Upper lobe of left lung (tissue), 6 donors: ENCODE measurements at places on chromosomes 3 and 15.

DNA sequence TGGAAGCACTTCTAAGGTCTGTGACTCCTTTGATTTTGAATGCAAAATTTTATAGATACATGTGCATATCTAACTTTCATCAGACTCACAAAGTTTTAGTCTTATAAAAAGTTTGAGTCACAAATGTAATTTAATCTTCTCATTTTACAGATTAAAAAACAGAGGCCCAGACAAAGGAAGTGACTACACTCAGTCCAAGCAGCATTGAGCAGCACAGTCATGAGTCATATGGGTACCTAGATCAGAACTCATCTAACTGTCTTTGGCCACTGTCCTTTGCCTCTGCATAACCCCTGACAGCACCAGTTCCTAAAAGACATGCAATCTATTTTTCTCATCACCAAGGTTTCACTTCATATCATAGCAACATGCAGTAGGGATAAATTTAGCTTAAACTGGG, 210.7 kb upstream of the KCNH8 start:
- no peaks in the 10 kb centered on the region for H3K36me3 ChIP-seq
- no peak overlapping the region for H3K4me3 ChIP-seq
- H3K27me3 ChIP-seq: no peaks in the 10 kb centered on the region
- H3K27ac ChIP-seq: no peak overlapping the region
- no peak for DNase-seq
- H3K4me1 ChIP-seq: no peaks in the 10 kb centered on the region

DNA sequence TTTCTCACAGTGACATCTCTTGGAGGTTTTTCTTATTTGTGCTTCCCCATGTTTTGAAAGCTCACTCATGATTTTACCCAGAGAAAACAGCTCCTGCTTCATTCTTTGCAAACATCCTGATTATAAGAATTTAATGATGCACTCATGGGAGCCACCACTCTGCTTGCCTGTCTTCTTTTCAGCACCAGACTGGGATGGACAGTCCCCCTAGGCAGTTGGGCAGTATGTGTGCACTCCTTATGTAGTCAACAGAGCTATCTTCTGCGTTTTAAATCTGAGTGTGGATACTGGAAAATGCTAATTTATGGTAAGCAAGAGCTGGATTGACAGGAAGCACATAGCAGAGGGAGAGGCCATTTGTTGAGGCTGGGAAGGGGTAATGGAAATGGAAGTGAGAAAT, 276.1 kb downstream of the AGBL1 start:
- no peak overlapping the region for H3K4me3 ChIP-seq
- DNase-seq: no peak

GRCh38 chr3:27943106-27943505, 221.0 kb upstream of the EOMES start:
- H3K27ac ChIP-seq: no peak overlapping the region
- no peak overlapping the region for H3K4me3 ChIP-seq
- no peaks in the 10 kb centered on the region for H3K4me1 ChIP-seq
- H3K27me3 ChIP-seq: no peaks in the 10 kb centered on the region
- DNase-seq: no peak

- H3K4me1 ChIP-seq: no peaks in the 10 kb centered on the region
- no peak overlapping the region for H3K27ac ChIP-seq
- H3K27me3 ChIP-seq: no peaks in the 10 kb centered on the region
- H3K4me3 ChIP-seq: no peak overlapping the region
These were observed 71.4 kb downstream of the GHSR start for GRCh38 chr3:172376881-172377280.

GRCh38 chr3:141709126-141709770, 28.9 kb upstream of the RNF7 start:
- no peak overlapping the region for H3K4me3 ChIP-seq
- H3K36me3 ChIP-seq: no peaks in the 10 kb centered on the region
- no peaks in the 10 kb centered on the region for H3K4me1 ChIP-seq
- no peaks in the 10 kb centered on the region for H3K27me3 ChIP-seq

- peaks cover 78% of the 10 kb centered on the region for H3K36me3 ChIP-seq
- H3K4me3 ChIP-seq: no peak overlapping the region
- H3K4me1 ChIP-seq: no peaks in the 10 kb centered on the region
- DNase-seq: no peak
These were observed 40.9 kb upstream of the PTPN23 start for GRCh38 chr3:47339951-47340350.

- H3K27me3 ChIP-seq: no peaks in the 10 kb centered on the region
- no peaks in the 10 kb centered on the region for H3K4me1 ChIP-seq
- peaks cover 100% of the 10 kb centered on the region for H3K36me3 ChIP-seq
These were observed 38.1 kb upstream of the IGDCC4 start for GRCh38 chr15:65460741-65461347.

- no peaks in the 10 kb centered on the region for H3K27me3 ChIP-seq
- no peaks in the 10 kb centered on the region for H3K36me3 ChIP-seq
- H3K4me1 ChIP-seq: no peaks in the 10 kb centered on the region
- no peak for DNase-seq
- no peak overlapping the region for H3K27ac ChIP-seq
- no peak overlapping the region for H3K4me3 ChIP-seq
These were observed 62.1 kb downstream of the POMGNT2 start for GRCh38 chr3:43043793-43044192.

DNA sequence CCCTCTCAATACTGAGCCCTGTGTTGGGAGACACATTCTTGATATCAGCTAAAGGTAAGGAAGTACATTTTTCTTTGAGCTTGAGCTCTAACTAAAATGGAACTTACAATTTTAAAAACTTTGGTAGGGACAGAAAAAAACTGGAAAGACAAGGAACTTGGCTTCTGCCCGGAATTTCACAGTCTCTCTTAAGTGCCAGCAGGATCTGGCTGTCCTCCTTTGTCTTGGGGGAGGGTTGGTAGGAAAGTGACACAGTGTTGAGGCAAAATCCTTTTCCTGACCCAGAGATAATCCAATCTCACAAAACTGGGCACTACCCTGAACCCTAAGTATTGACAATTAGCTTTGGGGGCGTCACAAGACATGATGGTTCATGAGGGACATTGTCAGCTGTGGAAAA, 45.3 kb downstream of the ZPLD1 start:
- no peak overlapping the region for H3K4me3 ChIP-seq
- no peaks in the 10 kb centered on the region for H3K36me3 ChIP-seq
- H3K27me3 ChIP-seq: no peaks in the 10 kb centered on the region
- no peak for DNase-seq
- H3K27ac ChIP-seq: no peak overlapping the region

DNA sequence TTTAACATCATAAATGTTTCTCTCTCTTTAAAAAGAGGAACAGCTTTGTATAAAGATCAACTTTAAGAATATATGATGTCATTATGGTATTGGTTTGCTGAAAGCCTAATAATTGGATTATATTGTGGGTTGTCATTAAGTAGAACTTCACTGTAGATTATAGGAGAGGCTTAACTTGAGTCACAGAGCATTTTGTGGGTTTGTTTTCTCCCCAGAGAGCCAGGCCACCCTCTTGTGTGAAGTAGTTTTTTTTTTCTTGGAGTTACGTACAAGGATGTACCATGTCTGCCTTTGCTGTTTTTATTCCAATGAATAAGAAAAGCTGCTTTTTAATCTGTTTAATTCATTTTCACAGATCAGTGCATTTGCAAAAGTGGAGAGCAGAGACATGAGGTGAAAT, 354.8 kb upstream of the TBL1XR1 start:
- no peak overlapping the region for H3K4me3 ChIP-seq
- H3K27ac ChIP-seq: no peak overlapping the region
- peaks cover 2% of the 10 kb centered on the region for H3K4me1 ChIP-seq

DNA sequence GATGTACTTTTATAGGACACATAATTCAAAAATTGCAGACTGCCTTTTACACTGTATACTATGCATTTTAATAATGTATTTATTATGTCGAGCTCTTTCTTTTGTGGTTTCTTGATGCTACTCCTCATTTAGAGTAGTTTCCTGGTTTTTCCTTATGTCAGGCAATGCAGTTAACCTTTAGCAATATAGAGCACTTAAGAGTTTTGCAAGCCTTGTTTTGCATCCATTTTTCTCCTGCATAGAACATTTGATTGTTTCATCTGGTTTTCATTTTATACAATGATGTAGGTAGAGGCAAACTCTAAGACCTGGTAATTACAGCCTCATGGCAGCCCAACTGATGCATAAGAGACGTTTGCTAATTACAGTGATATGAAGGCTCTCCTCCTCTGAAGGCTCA, 86.3 kb downstream of the PDZRN3 start:
- no peaks in the 10 kb centered on the region for H3K36me3 ChIP-seq
- H3K27ac ChIP-seq: no peak overlapping the region
- no peak overlapping the region for H3K4me3 ChIP-seq
- H3K4me1 ChIP-seq: no peaks in the 10 kb centered on the region
- no peak for DNase-seq

DNA sequence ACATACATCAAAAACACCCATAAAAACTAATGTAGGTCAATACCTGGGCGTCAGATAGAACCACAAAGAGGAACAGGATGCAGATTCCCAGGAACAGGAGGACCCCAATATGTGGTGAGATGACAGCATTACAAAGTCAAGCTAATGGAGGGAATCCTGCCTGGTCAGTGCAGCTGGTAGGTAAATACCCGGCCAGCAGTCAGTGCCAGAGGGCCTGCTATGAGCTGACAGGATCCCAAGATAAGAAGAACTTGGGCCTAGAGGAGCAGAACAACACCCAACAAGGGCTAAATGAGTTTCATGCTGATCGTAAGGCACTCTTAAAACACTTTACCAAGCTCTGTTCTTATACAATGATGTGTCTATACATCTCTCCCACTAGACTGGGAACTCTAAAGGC, 61.2 kb upstream of the KCNMB2 start:
- no peaks in the 10 kb centered on the region for H3K27me3 ChIP-seq
- H3K4me3 ChIP-seq: no peak overlapping the region
- no peaks in the 10 kb centered on the region for H3K4me1 ChIP-seq
- DNase-seq: no peak
- H3K27ac ChIP-seq: no peak overlapping the region

GRCh38 chr15:33729653-33730052, 238.6 kb upstream of the CHRM5 start:
- H3K36me3 ChIP-seq: no peaks in the 10 kb centered on the region
- H3K27me3 ChIP-seq: no peaks in the 10 kb centered on the region
- no peak overlapping the region for H3K27ac ChIP-seq
- no peak overlapping the region for H3K4me3 ChIP-seq
- no peak for DNase-seq

GRCh38 chr3:52503788-52504424, 8.8 kb downstream of the STAB1 start:
- H3K4me3 ChIP-seq: no peak overlapping the region
- no peaks in the 10 kb centered on the region for H3K4me1 ChIP-seq
- H3K36me3 ChIP-seq: no peaks in the 10 kb centered on the region
- H3K27me3 ChIP-seq: no peaks in the 10 kb centered on the region

DNA sequence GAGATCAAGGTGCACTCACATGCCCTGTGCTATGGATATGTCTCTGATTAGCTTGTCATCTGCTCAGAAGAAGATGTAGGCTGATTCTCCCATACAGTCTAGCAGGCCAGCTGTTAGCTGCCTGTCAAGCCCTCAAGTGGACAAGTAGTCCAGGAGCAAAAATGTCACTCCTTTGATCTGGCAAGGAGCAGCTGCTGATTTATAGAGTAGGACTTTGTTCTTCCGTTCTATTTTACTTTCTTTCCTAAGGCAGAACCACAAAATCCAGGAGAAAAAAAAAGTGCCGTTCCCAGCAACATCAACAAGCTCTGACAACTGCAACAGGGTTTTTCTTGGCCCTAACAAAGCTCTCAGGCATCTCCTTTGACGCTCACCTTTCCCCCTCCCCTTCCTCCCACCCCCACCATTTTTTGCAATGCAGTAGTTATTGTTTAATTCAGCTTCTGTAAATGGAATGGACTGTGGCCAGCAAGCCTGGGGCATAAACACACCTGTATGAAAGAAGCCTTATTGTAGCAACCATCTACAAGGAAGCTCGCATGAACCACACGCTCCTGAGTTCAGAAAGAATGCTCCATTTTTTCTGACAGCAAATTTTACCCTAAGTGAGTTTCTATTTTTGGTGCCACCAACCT, 196.3 kb downstream of the MEIS2 start:
- H3K4me3 ChIP-seq: no peak overlapping the region
- H3K27me3 ChIP-seq: no peaks in the 10 kb centered on the region
- H3K4me1 ChIP-seq: peaks cover 13% of the 10 kb centered on the region
- H3K27ac ChIP-seq: no peak overlapping the region

DNA sequence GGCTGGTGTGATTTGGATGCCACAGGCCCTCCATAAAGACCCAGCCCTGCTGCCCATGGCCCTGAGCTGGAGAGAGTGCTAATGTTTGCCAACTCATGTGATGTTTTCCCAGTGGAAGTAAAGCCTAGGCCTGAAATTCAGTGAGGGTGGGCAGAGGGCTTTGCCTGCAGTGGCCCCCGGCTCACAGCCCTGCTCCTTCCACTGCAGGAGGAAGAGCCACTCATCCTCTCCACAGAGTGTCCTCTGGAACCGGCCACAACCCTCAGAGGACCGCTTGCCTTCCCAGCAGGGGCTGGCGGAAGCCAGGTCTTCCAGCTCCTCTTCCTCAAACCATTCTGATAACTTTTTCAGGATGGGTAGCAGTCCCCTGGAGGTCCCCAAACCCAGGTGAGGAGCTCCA, 13.9 kb upstream of the CPNE9 start:
- DNase-seq: no peak
- no peaks in the 10 kb centered on the region for H3K27me3 ChIP-seq
- peaks cover 100% of the 10 kb centered on the region for H3K36me3 ChIP-seq
- H3K4me3 ChIP-seq: no peak overlapping the region
- H3K27ac ChIP-seq: no peak overlapping the region
- H3K4me1 ChIP-seq: no peaks in the 10 kb centered on the region

- DNase-seq: no peak
- H3K36me3 ChIP-seq: no peaks in the 10 kb centered on the region
- H3K4me3 ChIP-seq: no peak overlapping the region
- no peak overlapping the region for H3K27ac ChIP-seq
- H3K4me1 ChIP-seq: no peaks in the 10 kb centered on the region
- H3K27me3 ChIP-seq: no peaks in the 10 kb centered on the region
These were observed 4.5 kb upstream of the SCG5 start for GRCh38 chr15:32636908-32637567.

- H3K4me1 ChIP-seq: no peaks in the 10 kb centered on the region
- H3K27ac ChIP-seq: no peak overlapping the region
- H3K4me3 ChIP-seq: no peak overlapping the region
- no peak for DNase-seq
These were observed 160.5 kb upstream of the NR2E3 start for GRCh38 chr15:71649894-71650293.

- H3K27me3 ChIP-seq: no peaks in the 10 kb centered on the region
- peak overlapping the region; percentile 67 for H3K27ac ChIP-seq
- no peaks in the 10 kb centered on the region for H3K36me3 ChIP-seq
- no peak for DNase-seq
These were observed 854 bp downstream of the CLEC3B start for GRCh38 chr3:45026957-45027356.

DNA sequence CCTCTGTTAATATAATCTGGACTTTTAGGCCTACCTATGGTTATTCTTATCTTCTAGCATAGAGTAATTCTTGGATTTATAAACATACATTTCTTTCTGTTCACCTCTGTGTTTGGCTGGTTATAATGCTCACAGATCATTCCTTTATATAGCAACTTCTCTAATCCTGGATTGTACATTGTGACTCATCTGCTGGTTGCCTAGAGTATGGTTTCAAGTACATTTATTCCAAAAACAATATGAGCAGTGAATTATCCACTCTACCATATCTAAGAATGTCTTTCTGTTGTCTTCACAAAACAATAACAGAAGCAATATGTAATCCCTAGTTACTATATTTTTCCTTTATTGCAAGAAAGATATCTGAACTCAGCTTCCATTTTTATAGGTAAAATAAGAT, 35.3 kb downstream of the FSIP1 start:
- no peak for DNase-seq
- no peaks in the 10 kb centered on the region for H3K27me3 ChIP-seq
- H3K36me3 ChIP-seq: no peaks in the 10 kb centered on the region
- H3K4me1 ChIP-seq: no peaks in the 10 kb centered on the region
- no peak overlapping the region for H3K4me3 ChIP-seq
- H3K27ac ChIP-seq: no peak overlapping the region

- H3K36me3 ChIP-seq: no peaks in the 10 kb centered on the region
- H3K4me3 ChIP-seq: no peak overlapping the region
- H3K27me3 ChIP-seq: no peaks in the 10 kb centered on the region
- DNase-seq: no peak
- H3K27ac ChIP-seq: no peak overlapping the region
These were observed 159.8 kb downstream of the ALCAM start for GRCh38 chr3:105526360-105527111.
